BJ (cell line): ENCODE measurements at places on chromosomes 3 and 15. TPM values are rescaled to one million over a fixed set of nuclear protein-coding genes. Genes with fewer than 3 reads are reported as not detected.

GRCh38 chr3:178078953-178079352, 457.3 kb upstream of the KCNMB2 start:
- no peak for DNase-seq

DNA sequence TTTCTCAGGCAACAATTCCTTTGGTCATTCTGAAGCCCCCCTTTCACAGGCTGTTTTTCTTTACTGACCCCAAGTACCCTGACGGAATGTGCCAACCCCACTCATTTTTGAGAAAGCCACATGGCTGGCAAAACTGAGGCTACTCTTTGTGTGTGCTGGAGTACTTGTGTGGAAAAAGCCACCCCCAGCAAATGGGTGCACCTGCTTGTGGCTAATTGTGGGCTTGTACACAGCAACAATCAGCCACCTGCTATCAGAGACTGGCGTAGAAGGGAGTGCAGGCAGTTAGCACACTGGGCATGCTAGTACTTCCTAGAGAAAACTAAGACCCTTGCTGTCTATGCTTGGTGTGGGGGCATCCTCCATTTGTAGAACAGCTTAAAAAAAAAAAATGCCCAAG, 110.1 kb upstream of the LMOD3 start:
- DNase-seq = no peak

- DNase-seq = no peak
Measured at GRCh38 chr3:142981108-142981507, 17.6 kb upstream of the PAQR9 start.

GRCh38 chr3:64627471-64628321, 60.1 kb downstream of the ADAMTS9 start:
- no peak for DNase-seq

GRCh38 chr15:85618228-85618505, 176.6 kb downstream of the KLHL25 start:
- DNase-seq = no peak

Gene ECE2
- not detected in 2 replicates for polyA plus RNA-seq

- DNase-seq = peak; percentile 62
Measured at GRCh38 chr3:30347679-30348216, 258.7 kb upstream of the TGFBR2 start.

Gene ARGFX
- not detected in 2 replicates for polyA plus RNA-seq

- DNase-seq = no peak
Measured at GRCh38 chr3:44436181-44436580, 41.3 kb downstream of the ZNF445 start.

GRCh38 chr3:59432665-59433064, 382.8 kb upstream of the CFAP20DC start:
- DNase-seq = no peak

GRCh38 chr3:9787714-9788113, 4.6 kb downstream of the TADA3 start:
- no peak for DNase-seq

DNA sequence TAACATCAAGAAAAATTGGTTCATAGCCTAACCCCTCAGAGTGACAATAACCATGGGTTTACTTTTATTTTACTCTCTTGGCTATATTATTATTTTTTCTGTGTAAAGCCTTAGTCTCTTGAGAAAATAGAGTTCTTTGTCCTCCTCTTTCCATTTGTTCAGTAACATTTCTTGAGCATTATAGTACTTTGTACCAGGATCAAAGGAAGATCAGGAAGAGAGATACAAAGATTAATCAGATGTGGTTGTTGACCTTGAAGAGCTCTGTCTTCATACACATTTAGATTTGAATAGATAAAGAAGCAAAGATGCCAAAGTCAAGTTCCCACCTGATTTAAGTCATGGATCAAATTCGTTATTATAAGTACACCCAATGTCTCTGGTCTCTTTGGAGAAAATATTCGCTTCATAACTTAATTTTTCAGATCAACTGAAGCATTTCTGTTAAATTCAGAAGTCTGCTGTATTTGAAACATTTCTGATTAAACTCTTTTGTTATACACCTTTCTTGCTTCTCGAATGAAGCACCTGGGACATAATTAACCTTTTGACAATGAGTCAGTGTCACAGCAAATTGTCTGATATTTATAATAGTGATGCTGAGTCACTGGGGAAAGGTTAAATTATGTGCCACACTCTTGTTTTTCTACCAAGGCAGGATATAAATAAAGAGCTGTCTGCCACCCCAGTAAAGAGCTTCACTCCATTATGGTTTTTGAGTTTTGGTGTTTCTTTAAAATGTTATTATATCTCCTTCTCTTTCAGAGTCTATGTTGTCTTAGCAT, 100.2 kb downstream of the GHSR start:
- DNase-seq = no peak

Gene WDR93
- 0.15 and 0.17 TPM in 2 replicates for polyA plus RNA-seq

Gene TRIM42
- polyA plus RNA-seq = not detected in 2 replicates

GRCh38 chr3:128452678-128453275, 13.9 kb downstream of the DNAJB8 start:
- DNase-seq = no peak

DNA sequence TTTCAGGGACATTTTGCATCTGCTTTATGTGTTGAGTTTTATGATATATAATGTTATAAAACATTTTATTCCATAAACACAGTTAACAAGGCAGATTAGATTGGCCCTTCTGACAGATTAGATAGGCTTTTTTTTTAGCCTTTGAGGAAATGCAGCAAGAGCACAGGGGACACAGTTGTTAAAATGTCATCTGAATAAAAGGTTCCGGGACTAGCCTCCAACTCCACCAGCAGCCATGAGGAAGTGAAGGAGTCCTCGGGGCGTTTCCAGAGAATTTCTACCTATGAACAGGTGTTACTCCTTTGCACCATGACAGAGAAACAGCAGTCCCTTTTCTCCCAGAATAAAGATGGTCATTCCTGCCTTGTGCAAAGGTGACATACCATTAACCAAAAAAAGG, 167.8 kb upstream of the KBTBD8 start:
- no peak for DNase-seq

DNA sequence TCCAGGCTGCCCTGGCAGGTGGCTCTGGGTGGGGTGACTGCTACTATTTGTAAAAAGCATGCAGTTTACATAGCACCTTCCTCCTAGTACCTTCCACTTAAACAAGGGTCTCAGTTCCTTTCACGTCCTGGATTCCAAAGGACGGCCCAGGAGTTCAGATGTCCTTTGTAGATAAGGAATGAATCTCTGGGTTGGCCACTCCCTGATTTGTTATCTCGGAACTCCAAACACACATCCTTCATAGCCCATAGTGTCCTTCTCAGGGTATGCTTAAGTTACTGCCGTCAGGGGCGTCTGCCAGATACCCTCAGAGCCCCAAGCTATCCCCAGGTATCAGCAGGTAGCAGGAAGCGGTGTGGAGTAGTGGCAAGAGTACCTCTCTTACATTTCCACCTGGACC, 101.1 kb upstream of the PLXNA1 start:
- no peak for DNase-seq

GRCh38 chr3:131553495-131554247, 50.9 kb upstream of the MRPL3 start:
- DNase-seq = no peak

DNA sequence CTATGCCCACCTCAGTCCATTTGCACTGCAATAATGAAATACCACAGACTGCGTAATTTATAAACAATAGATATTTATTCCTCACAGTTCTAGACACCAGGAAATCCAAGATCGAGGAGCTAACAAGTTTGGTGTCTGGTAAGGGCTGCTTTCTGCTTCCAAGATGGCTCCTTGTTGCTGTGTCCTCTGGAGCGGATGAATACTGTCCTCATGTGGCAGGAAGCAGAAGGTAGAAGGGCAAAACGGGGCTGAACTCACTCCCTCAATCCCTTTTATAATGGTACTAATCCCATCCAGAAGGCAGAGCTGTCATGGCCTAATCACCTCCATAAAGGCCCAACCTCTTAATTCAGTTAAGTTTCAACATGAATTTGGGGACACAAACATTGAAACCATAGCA, 75.3 kb downstream of the P2RY1 start:
- DNase-seq = no peak

Gene SCG5
- 9.4 and 16.7 TPM in 2 replicates for polyA plus RNA-seq
